ENCODE measurements at places on chromosomes 3 and 15.

- no peak for DNase-seq
Measured at GRCh38 chr15:83192742-83193141, 14.9 kb downstream of the HDGFL3 start.

DNA sequence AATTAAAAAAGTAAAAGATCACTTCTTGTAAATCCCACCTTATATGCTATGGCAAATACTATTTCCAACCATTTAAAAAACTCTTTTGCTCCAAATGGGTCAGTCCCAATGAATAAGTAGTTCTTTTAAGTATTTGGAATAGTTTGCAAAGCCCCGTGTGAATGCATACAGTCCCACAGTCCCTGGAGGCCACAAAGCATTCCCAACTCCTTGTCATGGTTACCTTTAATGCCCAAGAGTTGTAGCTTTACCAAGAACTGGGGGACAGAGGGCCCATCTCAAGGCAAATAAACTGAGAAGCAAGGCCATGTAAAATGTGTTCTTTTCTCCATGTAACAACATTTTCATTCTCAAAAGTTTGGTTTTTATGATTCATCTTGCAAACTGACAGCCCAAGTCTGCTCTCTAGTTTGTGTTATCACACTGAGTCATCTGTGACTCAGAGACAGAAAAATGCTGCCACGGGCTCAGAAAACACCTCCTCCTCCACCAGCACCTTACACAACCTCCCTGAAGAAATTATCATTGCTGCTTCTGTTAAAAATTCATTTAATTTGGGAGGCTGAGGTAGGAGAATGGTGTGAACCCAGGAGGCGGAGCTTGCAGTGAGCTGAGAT, 336.2 kb downstream of the ERC2 start:
- peak; percentile 95 for DNase-seq

DNA sequence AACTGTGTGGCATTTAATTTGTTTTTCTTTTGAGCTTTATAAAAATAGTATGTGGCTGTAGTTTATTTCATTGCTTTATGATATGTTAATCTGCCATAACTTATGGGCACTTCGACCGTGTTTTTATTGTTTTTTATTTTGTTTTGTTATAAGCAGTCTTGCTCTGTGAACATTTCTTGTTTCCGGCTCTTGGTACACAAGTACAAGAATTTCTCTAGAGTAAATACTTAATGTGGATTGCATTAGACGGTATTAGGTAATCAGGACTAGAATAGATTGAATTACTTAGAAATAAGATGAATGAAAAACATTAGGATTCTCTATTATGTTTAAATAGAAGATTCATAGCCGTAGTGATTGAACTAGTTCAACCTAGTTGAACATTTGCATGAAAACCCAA, 2.1 kb downstream of the ZFAND6 start:
- no peak for DNase-seq

DNA sequence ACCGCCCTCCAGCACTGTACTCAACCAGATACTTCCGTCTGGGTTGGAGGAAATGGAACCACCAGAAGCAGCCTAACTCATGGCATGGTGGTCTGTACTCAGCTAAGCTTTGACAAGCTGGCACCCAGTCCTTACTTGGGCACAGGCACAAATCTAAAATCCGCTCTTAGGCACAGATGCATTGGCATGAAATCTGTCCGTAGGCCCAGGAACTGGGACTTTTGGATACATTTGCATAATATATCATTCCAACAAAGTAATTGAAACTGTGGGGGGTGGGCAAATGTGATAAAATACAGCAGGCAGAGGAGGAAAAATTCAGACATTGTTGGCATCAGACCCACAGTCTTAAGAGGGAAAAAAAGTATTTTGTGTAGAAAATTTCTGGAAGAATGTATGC, 75.4 kb downstream of the C3orf85 start:
- DNase-seq, result no peak

GRCh38 chr3:114362815-114363214, 69.0 kb downstream of the TIGIT start:
- DNase-seq, result peak; percentile 37

DNA sequence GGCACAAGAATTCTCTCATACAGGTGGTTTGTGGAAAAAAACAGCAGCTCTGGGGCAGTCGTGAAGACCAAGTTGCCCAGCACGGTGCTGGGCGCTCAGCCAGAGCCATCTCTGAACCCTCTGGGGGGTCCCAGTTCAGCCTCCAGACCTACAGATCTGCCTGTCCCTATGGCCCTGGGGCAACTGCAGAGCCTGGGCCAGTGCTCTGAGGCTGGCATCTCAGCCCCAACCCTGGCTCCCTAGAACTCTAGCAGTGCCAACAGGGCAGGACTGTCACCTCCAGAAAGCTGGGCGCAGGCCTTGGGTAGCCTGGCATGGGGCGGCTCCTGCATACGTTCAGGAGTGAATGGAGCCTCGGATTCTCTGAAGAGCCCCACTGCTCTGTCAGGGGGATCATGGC, 44.7 kb downstream of the DNAJB8 start:
- no peak for DNase-seq

DNA sequence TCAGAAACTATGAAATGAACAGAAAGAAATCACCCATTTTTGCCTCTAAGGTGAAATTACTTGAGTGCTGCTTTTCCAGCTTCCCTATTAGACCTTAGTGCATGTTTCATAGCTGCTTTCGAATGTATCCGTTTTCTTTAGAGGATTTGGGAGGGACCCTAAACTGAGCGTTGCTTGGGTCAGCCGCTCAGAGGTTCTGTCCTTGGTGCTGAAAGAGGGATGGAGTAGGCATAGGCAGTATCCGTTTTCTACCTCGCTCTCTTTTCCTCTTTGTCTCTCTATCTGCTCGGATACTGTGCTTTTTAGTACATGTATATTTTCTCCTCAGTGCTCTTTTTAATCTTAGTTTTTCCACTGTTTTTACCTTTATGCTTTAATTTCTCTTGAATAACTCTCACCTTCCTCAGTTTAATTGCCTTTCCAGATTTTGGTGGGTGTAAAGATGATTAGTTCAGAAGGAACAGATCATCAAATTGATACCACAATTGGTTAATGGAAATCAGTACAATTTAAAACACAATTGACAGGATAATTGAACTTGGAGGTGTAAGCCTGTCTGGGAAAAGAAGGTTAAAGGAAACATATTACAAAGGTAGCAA, at the start of gene DRD3:
TSS of gene DRD3 (minus strand) at position 283 of the 599 bp plus-strand sequence. CDS start 7,060 bp downstream, outside the sequence.
- DNase-seq, result peak; percentile 49

DNA sequence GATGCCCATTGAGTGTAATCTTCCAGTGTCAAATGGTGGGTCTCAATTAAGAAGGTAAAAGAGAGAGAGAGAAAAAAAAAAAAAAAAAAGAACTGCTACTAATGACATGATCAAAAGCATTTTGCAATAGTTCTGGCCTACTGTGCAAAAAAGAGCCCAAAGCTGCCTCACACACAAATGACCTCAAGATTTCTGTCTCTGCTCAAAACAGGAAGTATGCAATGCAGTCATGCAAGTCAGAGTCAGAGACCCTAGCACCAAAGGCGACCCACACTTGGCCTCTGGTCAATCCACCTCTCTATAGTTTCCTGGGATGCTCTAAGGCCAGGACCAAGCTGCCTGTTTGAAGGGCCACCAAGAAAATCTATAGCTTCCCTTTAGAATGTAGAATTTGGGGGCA, 323.5 kb downstream of the VPS13C start:
- DNase-seq, result no peak

DNA sequence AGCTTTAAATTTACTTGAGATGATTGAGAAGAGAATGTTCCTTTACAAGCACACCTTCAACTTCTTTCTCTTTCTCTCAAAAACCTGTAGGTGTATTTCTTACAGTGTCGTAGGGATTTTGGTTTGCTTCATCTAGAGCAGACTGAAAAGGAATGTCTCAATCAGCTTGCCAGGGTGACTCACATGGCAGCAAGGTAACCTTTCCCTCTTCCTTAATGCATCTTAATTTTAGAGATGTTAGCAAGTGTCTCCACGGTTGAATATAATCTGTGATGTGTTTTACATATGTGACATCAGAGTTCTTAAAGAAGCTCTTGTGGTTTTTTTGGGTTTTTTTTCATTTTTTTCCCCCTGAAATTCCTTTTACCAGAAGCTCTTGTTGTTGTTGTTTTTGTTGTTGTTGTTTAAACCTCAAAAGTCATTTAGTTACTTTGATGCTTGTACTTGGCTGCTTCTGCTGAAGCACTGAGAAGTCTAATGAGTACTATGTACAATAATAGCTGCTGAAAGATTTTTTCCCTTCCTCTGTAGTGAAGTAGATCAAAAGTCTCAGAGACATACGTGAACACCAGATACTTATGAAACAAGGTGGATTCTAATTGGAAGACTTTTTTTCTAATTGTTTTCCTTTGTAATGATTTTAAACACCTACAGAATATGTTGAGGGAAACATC, 83.1 kb downstream of the RETNLB start:
- no peak for DNase-seq

DNA sequence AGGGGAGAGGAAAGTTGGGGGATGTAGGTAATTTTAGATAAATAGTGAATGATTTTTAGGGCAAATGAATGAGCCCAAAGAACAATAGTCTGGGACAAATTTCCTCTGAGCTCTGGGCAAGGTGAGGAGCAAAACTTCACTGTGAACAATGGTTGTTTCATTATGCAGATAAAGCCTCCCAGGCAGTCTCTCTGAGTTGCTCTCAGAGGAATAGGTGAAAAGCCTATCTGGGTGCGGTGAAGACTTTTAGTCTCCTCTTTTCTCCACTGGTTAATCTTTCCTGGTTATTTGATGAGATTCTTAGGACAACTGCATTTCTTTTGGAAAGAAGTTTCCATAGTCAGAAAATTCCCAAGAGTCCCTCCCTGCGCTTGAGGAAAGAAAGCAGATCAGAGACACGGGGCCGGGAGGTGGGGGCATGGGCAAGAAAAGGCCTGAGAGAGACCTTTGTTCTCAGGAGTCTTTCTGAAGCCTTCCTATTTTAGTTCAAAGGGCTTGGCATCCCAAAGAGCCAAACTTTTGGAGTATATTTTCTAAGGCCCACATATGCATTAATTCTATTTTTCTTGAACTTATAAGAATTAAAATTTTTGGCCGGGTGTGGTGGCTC, 353.6 kb upstream of the SLCO3A1 start:
- no peak for DNase-seq

GRCh38 chr3:14876921-14877333, 58.2 kb downstream of the FGD5 start:
- DNase-seq, result no peak

DNA sequence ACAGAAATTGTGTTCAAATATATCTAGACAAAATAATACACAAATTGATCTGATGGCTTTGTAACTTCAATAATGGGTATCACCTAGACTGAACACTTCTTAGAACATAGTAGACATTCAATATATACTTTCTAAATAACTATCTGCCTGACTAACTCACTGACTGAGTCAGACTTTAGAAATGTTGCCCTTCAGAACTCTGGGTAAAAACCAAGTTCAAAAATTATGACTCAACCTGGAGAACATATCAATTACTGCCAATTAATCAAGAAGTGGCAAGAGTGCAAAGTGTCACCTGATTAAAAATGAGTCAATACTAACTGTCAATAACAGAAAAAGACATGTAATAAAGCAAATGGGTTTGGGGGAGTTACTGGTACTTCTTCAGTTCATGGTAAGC, 144.6 kb upstream of the TMCO5A start:
- DNase-seq, result peak; percentile 83

DNA sequence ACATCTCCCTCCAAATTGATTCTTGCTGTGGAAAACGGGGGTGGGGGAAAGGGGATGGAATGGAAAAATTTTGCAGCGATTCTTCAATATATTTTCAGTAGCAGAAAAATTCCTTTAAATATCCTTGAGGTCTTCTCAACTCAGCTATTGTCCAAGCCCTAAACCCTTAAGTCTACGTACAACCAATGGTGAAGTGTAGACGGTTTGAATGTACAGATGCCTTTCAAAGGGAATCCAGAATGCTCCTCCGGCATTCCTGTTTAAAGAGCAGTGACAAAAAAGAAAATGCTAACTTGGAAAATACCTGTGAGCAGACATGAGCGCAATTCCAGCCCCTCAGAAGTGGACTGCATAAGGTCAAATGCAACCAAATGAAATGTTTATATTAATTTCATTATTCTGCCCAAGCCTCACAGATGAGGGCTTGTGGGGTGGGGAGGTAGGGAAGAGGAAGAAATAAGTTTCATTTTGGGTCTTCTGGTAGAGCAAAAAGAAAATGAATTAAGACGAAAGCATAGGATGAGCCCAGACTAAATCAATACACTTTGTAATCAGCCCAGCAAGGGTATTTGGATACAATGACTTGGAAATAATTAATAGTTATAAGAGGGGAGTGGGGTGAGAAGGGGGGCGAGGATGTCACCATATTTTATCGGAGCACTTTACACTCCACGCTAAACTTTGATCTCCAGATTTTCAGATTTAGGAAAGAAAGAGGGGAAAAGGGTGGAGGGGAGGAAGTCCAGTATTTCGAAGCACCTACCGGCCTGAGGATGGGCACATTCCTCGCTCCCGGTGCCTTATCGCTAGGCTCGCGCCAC, 2.7 kb downstream of the FOXP1 start:
- no peak for DNase-seq

- peak; percentile 53 for DNase-seq
Measured at GRCh38 chr3:59567661-59568060, 517.8 kb upstream of the CFAP20DC start.

DNA sequence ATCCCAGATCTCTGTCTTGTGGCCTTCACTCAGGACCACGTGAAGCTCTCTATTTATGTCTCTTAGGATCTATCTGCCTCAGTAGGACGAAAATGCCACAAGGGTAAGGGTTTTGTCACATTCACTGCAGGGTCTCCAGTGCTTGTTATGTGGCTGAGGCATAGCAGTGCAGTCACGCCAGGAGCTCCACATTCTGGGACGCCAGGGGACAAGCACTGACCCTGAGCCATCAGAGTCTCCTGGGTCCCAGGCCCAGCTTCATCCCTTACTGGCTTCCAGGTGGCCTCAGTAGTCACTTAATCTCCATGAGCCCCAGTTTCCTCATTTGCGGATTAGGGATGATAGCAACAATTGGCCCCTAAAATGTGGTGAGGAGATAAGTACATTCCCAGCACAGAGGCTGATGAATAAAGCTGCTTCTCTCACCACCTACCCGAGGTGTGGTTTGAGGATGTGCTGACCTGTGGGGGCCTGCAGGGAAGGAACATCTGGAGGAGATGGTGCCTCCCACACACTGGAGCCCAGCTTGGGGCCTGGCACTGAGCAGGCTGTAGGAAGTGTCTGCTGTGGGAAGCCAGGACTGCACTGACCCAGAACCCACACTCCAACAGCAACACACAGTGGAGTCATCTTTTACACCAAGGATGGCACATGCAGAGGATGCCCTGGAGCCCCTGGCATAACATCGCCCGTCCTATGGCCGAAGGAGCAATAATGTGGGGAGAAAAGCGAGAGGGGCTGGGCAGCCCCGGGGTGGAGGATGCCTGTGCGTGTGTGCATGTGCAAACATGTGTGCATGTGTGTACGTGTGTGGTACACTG, 93.2 kb upstream of the IQSEC1 start:
- no peak for DNase-seq

DNA sequence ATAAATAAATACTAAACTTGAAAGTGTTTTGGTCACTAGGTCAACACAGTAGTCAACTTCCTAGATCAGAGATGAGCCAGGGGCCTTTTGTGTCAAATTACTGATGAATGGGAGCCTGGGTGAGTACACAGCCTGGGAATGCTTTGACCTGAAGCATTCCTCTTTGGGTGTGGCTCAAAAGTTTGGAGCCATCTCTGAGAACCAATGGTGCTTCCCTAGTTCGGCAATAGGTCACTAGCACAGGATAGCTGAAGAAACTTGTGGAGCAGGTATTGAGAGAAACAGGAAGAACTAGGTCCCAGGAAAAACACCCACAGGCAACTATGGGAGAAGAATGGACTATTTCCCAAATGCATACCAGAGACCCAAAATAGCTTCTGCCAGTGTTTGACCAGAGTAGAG, 56.6 kb upstream of the PLXND1 start:
- no peak for DNase-seq
